ENCODE measurements at places on chromosomes 2 and 18.

DNA sequence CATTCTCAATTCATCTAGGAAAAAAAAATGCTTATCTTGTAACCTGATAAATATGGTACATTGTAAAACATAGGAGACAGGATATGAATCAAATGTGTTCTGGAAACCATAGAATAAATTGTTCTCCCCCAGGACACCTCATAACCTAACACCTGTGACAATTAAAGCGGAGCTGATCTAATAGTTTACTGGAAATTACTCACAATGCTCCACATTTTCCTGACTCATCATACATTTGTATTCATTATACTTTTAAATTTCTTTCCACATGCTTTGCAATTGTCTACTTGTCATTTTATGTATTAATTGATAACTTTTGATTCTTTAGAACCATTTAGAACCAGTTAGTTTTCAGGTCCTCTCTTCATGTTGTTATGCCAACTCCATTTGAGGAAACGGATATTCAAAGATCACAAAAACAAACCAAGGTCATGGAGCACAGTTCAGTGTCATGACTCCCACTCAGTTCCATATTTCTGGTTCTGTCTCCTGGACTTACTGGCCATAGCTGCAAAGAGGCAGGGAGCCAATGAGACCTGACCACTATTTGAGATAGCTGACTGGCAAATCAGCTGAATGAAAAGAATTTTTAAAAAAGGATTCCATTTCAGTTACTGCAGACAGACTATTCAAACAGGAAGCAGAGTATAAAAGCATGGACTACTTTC is 128.5 kb downstream of the CALCRL start:
- no peak for DNase-seq

- peak; percentile 84 for DNase-seq
These were observed 18.4 kb downstream of the ATOH8 start for GRCh38 chr2:85772019-85772745.

GRCh38 chr2:27261926-27262298 is 935 bp downstream of the SLC30A3 start:
- no peak for DNase-seq

- no peak for DNase-seq
These were observed 199.4 kb downstream of the ZEB2 start for GRCh38 chr2:144320491-144320890.

- DNase-seq, result no peak
These were observed 107.3 kb downstream of the TMEFF2 start for GRCh38 chr2:192087398-192087958.

GRCh38 chr2:68730828-68731227 is 3.8 kb upstream of the ARHGAP25 start:
- DNase-seq, result no peak

DNA sequence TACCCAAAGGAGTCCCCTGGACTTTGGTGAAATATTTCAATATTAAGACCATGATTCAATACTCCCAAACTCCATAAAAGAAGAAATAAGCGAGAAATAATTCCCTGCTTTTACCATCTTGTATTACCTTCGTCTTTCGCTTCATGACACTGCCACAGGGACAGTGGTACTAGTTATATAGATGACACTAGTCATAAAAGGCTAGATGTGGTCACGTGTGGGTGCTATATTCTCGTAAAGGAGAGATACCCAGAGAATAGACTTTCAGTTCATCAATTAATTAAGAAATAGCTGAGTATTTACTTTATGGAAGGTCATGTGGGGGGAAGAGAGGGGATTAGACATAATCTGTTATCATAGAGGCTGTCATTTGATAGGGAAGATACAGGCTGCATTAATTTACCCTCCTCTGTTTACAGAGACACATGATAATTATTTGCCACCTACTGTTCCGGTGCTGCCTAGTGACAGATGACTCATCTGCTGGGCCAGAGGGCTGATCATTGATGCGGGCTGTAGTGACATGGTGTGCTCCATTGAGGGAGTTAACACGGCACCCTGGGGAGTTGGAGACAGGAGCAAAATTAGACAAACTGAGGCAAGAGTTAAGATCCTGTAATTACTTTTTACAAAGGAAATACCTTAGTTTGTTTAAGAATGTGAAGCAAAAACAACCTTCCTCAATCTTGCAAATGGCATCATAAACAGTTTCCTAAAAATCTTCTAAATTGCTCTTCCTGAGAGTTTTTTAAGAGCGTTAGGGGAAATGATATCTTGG is 78.2 kb upstream of the ITGB6 start:
- no peak for DNase-seq

DNA sequence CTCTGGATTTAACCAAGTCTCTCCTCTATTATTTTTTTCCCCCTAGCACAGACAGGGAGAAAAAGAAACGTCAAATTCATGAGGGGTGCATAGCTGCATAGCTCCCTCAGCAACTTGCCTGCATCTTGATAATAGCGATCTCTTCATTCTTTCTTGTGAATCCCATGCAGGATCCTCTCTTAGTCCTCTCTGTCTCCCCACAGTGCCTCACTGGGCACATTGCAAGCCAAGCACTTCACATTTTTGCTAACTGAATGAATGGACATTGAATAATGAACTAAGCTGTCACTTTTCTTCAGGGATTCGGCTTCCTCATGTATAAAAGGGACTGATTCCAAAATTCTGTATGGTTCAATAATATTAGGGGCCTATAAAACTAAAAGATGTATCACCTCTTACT is 2.9 kb upstream of the EPB41L3 start:
- no peak for DNase-seq

DNA sequence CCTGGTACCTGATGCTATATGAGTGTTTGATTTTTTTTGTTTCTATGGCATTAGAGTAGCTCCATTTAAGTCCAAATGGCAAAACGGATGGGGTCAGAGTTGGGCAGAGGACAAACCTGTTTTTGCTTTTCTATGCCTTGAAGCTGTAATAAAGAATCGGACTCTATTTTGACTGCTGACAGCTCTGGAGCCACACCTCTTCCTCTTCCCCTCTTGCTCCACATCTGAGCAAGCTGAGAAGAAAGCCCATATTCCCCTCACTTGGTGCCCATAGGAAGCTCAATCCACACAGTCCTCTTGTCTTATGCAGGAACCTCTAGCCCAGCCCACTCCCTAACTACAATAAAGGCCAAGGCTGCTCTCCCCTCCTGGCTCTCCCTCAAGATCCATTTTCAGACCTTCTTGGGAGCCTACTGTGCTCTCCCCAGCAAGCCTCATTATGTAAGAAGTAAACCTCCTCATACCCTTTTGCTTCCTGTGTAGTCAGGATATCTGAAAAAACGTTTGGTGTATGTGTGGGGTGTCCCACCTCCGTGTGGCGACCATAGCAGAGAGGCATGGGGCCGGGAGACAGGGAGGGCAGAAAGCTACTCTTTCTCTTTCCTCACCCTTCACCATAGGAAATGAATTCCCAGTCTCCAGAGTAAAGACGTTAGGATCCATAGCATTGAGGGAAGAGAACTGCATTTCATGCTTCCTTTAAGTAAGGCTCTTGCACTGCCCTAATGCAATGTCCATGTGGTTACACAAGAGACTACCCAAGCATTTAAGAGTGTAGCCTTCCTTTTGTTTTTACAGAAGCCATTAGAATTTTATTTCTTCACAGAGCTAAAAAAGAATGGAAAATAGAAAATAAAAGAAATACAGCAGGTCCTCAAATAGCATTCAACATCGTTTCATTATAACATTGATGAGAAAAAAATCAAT is 41.9 kb upstream of the RAPGEF4 start:
- no peak for DNase-seq

- peak; percentile 73 for DNase-seq
These were observed 6.3 kb upstream of the KCNK3 start for GRCh38 chr2:26685989-26686839.

- DNase-seq, result no peak
These were observed 149.2 kb downstream of the FAM210A start for GRCh38 chr18:13577091-13577697.

GRCh38 chr2:47165001-47165555 is 10.0 kb upstream of the STPG4 start:
- no peak for DNase-seq

GRCh38 chr2:106977717-106978116 is 91.8 kb upstream of the ST6GAL2 start:
- no peak for DNase-seq

GRCh38 chr2:219475697-219476651 is 22.7 kb upstream of the GMPPA start:
- no peak for DNase-seq

GRCh38 chr2:144364944-144365738 is 154.8 kb downstream of the ZEB2 start:
- DNase-seq, result no peak

GRCh38 chr2:27042159-27042661 is 9.3 kb upstream of the AGBL5 start:
- peak; percentile 38 for DNase-seq

DNA sequence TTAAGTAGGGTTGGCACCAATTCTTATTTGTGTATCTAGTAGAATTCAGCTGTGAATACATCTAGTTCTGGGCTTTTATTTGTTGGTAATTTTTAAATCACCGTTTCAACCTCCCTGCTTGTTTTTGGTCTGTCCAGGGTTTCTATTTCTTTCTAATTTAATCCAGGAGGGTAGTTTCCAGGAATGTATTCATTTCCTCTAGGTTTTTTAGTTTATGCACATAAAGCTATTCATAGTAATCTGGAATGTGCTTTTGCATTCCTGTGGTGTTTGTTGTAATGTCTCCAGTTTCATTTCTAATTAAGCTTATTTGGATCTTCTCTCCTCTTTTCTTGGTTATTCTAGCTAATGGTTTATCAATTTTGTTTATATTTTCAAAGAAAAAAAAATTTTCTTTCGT is 1361.8 kb upstream of the DDX18 start:
- no peak for DNase-seq

GRCh38 chr2:9761577-9761976 is 81.7 kb upstream of the TAF1B start:
- no peak for DNase-seq

DNA sequence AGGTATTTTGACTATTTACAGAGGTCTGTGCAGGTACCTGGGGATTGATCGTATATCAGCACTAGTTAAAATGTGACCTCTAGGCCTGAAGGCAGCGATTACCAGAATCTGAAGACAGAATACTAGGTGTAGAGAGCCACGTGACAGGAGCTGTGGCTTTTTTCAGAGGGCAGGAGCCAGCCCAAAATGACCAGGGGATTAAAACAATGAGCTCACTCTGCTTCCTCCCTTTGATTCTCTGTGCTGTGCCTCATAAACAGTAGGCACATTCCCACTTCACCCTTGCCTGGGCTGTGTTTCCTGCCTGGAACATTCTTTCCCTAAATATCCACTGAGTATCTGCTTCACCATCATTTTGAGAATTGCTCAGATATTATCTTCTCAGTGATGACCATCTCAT is 15.2 kb downstream of the ITGAV start:
- DNase-seq, result no peak

DNA sequence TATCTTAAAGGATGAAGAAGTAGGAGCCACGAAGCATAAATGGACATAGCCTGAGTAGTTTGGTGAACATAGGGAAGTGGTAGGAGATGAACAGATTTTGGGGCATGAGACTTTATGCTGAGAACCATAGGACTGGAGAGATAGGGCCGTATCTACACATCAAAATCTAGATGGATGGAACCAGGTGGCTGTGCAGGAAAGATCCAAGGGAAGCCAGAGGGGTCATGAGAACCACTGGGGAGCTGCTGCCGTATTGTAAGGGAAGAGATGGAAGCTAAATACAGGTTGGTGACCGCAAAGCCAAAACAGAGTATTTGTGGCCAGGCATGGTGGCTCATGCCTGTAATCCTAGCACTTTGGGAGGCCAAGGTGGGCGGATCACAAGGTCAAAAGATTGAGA is 124.3 kb downstream of the TRIB2 start:
- no peak for DNase-seq

DNA sequence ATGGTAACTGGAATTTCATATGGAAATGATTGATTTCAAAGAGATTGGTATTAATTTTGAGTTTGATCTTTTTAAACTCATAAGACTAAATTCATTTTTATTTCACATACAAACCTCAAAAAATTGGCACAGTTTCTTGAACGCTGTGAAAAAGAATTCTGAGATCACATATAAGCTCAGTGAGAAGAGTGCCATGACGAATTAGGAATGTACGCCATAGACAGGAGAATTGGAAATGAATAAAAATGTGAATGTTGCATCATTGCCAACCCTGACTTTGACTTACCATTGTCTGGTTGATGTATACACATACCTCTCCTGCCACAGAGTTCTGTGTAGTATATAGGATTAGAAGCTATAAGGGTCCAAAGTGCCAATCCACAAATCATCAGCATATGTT is 290.4 kb upstream of the ZC3H15 start:
- DNase-seq, result no peak

DNA sequence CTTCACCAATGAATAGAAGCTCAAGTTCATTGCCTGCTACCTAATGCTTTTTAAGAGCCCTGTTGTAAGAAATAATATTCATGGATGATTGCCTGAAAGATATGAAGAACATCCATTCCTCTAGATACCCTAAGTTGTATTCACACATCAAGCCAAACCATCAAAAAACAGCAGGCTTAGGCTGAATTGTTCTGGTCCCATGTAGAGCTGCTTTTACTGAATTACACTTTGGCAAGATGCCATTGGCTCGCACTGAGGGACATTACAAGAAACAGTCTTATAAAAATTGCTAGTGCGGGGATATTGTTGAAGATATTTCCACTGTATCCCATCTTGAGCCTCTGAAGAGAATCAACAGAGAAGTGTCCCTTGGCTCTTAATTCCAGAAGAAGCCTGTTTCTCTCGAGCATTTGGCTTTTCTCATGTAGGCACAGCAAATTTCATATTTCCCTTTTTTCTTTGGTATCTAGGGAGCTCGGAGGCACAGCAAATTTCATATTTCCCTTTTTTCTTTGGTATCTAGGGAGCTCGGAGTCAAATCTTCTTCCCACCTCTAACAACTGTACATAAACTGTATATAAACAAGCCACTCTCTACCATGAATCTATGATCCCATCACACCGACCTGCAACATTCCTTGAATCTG is 107.5 kb downstream of the COLEC12 start:
- DNase-seq, result no peak

DNA sequence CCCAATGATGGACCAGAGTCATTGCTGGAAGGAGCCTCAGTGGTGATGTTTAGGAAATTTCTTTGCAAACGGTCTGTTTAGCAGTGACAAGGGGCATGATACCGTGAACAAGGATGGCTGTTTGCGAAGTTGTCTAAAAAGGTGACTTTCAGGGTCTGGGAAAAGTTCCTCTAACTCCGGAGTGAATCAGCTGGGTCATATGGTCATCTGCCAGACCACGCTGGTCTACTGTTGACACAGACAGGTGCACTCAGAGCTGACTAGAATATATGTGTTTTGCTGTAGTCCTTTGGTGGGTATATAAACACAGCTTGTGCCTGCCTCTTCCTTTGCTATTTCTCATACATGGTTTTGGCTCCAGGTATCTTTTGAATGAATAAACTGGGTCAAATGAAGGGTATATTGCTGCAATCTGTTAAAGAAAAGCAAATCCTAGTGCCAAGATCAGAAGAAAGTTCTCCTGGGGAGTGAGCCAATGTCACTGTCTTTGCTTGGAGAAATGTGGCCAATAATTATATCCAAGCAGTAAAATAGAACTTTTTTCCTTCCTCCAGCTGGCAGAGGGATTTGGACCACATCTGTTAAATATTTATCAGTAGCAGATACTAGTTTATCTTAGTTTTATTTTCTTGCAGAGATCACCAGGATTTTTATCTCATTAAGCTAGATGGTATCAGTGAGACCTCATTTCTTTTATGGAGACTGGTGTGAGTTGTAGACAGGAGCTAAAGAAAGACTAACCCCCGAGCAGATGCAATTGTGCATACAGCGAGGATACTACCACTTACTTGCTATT is 286.0 kb downstream of the TRIB2 start:
- no peak for DNase-seq
